ENCODE measurements at places on chromosomes 1 and 21.

- no peak for DNase-seq
Measured at GRCh38 chr1:54385727-54386022, 20.5 kb downstream of the SSBP3 start.

DNA sequence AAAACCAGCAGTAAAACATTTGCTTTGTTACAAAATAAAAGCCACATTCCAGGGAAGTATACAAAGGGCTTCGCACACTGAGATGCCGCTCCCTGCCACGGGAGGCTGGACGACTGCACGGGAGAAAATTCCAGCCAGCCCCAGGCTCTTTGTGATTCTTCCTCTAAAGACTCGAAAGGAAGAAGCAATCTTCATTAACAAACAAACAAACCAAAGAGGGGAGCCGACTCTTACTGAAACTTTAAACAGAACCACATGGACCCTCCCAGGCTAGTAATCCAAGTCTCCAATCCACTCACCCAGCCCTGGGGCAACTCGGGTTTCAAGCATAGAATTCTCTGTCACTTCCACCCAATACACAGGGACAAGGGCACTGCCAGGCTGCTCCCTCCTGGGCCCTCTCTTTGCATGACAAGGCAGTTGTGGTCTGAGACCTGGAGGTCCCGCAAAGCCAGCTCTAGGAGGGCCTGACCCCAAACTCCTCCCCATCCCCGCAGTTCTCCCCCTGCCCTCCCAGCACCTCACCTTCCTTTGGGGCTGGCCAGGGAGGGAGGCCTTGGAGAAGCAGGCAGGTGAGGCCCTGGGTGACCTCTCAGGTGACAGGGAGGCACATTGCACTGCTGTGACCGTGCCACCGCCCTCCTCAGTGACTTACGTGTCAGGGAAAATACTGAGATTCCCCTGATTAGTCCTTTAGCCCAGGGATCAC, 26.6 kb upstream of the COL18A1 start:
- no peak for DNase-seq

DNA sequence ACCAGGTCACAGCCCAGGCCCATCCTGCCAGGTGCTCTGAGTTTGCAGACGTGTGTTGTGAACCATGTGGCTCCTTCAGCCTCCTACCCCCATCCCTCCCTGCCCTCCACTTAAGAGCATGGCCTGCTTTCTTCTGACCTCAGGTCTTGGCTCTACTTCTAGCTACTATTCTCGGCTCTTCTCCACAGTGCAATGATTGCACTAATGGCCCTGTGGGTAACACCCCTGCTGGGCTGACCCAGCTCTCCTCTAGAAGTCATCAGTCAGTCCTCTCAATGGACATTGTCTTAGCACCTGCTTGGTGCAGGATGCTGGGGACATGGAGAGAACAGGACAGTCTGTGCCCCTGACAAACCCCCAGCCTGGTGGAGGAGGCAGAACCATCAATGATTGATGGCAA, 22.2 kb upstream of the IFFO2 start:
- no peak for DNase-seq

- DNase-seq, result no peak
Measured at GRCh38 chr1:191910245-191910644, 248.0 kb upstream of the RGS18 start.

DNA sequence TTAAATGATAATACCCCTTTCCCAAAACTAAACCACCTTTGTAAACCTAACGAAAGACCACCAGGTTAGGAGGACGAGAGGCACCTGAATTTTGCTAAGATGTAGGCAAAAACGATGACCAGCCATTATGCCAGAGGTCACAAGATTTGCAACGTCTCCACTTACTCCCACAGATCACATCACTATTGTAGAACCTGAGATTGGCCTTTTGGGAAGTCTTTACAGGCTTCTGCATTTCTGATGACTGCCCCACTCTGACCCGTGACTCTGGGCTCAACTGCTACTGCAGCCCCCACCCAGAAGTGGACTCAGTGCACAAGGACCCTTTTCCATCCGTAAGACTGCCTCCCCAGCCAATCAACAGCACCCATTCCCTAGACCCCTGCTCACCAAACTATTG, 36.4 kb upstream of the COL6A2 start:
- no peak for DNase-seq

DNA sequence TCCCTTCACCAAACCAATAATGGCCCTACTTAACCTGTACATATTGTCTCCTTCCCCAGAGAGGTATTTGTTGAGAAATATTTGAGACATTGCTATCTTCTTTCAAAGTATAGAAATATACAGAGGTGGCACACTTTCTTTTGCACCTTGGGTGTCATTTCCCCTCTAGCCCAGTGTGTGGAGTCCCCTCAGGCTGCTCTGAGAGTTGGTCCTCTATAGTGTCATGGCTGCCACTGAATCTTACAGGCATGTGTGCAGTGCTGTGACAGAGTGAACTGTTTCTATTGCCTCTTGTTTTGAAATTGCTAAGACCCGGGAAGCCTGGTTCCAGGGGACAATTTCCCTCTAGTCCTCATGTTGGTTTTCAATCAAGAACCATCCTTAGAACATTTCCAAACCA, 140.2 kb upstream of the KCNJ6 start:
- no peak for DNase-seq

DNA sequence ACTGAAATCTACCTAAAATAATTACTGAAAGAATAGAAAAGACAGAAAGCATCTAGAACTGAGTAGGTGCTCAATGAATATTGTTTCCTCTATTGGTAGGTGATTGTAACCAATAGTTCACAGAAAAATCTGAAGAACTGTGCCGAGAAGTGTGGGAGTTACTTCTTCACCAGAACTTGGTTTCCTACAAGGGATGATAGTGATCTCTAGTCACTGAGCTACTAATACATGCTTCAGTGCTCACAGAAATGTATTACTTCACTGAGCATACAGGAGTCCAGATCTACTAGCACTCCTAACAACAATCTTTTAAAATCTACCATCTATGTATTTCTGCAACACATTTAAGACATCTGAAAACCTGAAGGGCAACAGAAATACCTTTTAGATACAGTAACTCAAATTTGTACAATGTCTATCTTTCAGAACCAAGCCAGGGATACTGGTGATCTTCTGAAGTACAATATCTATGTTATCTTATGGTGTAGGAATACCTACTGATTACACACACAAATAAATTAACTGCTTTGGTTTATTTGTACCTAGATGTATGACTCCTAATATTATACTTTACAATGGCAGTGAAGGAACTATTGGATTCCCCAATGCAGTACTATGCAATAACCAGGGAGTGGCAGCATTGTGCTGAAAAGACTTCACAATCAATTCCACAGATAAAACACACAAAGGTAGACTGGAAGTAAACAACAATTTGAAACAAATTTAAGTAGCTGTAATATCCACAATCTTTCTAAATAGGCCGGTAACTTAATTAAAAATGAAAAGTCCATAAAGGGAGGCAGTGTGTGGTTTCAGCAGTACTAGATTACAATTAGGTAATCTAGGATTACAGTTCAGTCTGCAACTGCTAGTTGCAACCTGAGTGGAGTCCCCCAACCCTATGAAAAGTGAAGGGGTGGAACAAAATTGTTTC, 243.0 kb downstream of the SLC45A1 start:
- no peak for DNase-seq

GRCh38 chr21:43364851-43365424, 62.0 kb downstream of the SIK1 start:
- no peak for DNase-seq
